ENCODE measurements at places on chromosomes 5 and 9.
A peak's percentile ranks its signal among the peaks of the same experiment; 100 is the strongest.

DNA sequence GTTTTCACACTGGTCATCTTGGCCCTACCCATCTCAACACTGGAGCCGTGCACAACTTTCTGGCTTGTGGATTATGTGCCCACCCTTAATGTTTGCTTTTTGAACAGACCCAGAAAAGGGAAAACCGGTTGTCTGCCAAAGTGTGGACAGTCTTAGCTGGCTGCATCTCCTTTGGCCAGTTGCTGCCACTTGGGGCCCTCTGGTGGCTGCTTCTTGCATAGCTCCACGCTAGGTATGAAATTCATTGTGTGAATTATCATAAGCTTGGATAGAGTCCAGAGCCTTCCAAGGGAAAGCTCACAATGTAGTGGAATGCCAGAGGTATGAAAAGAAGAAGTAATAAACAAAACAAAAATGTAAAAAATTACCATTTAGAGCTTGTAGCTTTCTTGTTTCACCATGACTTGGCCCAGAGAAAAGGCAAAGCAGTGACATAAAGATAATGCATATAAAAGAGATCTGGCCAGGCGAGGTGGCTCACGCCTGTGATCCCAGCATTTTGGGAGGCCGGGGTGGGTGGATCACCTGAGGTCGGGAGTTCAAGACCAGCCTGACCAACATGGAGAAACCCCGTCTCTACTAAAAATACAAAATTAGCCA lies 12.5 kb upstream of the SLC36A3 start:
- DNase-seq, result peak; percentile 22

DNA sequence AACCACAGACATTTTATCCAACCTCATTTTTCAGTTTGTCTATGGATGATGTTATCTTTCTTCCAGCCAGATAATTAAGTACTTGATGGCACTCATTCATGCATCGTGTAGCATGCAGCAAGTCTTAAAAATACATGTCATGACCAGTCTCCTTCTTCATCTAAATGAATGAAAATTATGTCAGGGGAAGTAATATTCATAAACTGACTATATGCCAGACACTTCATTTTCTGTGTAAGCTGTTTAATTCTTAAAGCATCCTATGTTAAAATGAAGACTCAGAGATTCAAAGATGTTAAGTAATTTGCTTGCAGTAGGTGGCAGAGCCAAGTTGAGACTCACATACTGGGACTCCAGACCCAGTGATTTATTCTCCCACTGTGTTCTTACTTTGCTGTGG lies 181.7 kb upstream of the CD180 start:
- DNase-seq, result no peak

- DNase-seq, result no peak
Measured at GRCh38 chr5:167050568-167051401, 1240.7 kb upstream of the WWC1 start.

- no peak for DNase-seq
Measured at GRCh38 chr5:151005950-151006576, 14.3 kb upstream of the GPX3 start.

DNA sequence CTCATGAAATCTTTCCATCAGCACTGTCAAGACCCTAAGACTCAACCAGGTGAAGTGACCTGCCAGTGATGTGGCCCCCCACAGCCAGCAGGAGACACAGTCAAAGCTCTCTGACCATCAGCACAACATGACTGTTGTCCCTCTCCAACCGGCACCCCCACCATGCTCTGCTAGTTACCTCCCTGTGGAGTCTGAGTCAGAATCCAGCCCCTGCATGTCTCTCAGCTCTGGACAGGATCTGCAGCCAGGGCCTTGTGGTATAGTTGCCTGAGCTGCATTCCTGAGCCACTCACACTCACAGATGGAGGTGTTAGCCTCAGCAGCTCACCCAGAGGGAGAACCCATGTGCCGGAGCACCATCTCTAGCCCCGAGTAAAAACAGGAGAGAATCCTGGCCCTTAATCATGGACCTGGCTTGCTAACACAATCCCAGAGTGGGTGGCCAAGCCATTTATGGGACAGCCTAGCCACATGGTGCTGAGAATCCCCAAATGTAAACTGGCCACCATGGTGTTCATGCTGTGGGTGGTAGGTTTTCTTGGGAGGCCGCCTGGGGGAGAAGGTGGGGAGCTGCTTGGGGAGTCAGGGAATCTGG lies 237.8 kb downstream of the PAPPA start:
- DNase-seq, result no peak

DNA sequence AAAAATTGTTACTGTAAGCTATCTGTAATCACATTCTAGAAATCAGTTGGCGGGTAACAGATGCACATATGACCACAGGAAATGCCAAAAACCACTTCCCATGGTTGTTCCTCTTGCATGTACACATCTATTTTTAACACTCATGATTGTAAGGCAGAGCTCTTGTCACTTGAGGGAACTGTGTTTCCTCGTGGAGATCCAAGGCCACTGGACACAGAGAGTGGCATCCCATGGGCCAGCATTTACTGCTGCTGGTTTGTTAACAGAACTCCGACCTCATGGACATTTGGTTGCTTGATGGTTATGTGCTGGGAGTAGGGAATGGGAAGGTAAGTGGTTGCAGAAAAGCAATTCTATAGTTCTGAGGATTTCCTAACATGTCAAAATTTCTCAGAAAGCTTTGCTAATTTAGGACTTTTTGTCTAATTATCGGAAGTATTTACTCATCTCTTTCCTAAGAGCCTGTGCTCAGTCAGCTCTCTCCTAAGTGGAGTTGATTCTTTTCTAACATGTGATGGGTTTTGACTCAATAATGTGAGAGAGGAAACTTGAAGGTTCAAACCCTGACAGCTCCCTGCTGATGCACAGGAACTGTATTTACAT lies 202.0 kb upstream of the NR3C1 start:
- no peak for DNase-seq

GRCh38 chr5:80797428-80798024 lies 142.7 kb upstream of the DHFR start:
- DNase-seq, result no peak

GRCh38 chr9:99811172-99811571 lies 10.5 kb upstream of the NR4A3 start:
- no peak for DNase-seq

DNA sequence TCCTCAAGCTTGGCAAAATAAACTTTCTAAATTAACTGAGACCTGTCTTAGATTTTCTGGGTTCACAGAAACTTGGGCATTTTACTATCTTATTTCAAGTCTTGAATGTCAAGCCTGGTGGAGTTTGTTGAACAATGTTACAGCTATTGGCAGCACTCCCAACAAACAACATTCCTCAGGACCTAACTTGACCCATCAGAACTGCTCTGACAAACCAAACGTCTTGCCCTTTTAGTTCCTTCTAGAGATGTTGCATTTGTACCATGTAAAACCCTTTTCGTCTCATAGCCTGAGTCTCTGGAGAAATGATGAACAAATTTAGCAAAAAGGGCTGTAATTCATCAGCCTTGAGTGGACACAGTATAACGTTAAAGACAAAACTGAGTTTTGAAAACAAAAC lies 51.1 kb downstream of the GNA14 start:
- DNase-seq, result no peak

DNA sequence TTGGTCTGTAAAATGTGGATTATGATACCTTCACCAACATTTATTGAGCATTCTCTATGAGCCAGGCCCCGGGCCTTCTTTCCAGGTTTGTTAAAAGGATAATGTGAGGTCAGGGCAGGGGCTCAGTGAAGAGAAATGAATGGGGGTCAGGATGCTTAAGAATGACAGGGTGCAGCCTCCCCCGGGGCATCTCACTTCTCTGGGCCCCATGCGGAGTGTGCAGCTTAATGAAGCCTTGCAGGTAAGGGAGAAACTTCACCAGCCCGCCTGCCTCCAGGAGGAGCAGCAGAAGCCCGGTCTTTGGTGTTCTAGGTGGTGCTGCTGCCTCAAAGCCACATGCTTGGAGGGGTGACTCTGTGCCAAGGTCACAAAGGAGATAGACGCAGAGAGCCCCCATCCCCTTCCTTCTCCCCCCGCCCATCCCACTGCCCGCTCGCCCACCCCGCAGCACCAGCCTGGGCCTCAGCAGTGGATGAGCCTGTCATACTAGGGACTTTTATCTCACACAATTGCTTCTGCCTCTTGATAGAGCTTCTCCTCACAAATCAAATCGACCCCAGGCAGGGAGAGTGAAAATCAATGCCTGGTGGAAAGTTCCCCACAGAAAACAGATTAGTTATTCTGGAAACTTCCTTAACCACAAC lies 244.8 kb downstream of the PBX3 start:
- no peak for DNase-seq

- no peak for DNase-seq
Measured at GRCh38 chr5:146209714-146210113, 6.3 kb downstream of the RBM27 start.

DNA sequence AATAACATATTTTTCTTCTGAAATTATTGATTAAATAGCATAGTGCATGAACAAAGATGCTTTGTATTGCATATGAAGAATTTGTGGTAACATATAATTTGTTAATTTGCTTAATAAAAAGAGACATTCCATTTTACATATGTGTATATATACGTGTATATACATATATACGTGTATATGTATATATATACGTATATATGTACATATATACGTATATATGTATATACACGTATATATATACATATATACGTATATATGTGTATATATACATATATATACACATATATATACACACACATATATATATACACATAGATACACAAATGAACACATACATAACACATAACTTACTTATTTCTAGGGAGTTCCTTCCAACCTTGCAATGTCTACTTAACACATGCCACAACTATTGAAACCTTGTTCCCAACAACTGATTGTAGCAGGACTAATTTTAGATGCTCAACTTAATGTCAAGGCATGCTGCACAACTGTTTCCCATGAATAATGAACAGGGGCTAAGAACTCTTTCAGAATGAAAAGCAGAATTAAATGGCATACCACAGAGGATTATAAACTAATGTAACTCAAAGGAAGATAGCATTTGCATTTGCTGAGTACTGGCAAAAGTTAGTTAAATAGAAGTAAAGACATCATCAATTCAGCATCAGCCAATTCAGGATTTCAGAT lies 17.4 kb downstream of the KIF24 start:
- no peak for DNase-seq

- DNase-seq, result no peak
Measured at GRCh38 chr9:93488244-93488643, 34.9 kb upstream of the FAM120AOS start.

GRCh38 chr5:143434261-143435209 lies 31.0 kb upstream of the NR3C1 start:
- DNase-seq, result peak; percentile 74

- DNase-seq, result no peak
Measured at GRCh38 chr5:172160506-172160905, 27.5 kb downstream of the STK10 start.

GRCh38 chr5:111134087-111134486 lies 41.9 kb downstream of the WDR36 start:
- no peak for DNase-seq

GRCh38 chr5:67147760-67148159 lies 48.8 kb downstream of the CD180 start:
- DNase-seq, result no peak

- no peak for DNase-seq
Measured at GRCh38 chr5:179963375-179963774, 55.7 kb upstream of the TBC1D9B start.

GRCh38 chr5:150227606-150228273 lies 37.9 kb downstream of the SLC6A7 start:
- DNase-seq, result no peak

DNA sequence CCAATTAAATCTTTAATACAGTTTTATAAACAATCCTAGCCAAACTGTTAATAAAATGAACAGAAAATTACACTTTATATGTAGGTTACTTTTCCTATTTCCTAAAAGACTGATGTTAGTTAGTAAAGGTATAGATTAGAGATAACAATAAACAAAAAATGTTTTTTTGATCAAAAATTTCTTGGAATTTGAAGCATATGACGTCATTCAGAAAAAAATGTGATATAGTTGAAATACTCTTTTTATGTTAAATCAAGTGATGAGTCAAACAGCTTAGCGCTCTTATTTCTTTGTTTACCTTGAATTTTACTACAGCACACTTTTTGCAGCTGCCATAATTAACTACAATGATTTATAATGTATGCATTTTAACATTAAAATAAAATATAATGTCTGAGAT lies 195.8 kb downstream of the SLC12A2 start:
- DNase-seq, result no peak

DNA sequence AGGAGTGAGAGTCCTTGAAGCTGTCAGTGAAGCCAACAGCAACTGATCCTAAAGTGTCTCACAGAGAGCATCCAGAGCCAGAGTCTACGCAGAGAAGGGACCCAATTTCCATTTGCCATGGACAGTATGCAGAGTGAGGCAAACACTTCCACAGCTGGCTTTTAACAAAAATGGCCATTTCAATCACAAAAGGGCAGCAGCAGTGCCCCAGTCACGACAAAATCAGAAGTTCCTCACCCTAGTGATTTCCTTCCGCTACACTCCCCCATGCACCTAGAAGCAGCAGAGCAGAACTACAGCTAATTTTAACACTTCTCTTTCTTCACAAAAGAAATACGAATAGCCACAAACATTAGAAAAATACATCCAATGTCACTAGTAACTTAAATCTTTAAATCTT lies 27.9 kb downstream of the FBXW11 start:
- no peak for DNase-seq

DNA sequence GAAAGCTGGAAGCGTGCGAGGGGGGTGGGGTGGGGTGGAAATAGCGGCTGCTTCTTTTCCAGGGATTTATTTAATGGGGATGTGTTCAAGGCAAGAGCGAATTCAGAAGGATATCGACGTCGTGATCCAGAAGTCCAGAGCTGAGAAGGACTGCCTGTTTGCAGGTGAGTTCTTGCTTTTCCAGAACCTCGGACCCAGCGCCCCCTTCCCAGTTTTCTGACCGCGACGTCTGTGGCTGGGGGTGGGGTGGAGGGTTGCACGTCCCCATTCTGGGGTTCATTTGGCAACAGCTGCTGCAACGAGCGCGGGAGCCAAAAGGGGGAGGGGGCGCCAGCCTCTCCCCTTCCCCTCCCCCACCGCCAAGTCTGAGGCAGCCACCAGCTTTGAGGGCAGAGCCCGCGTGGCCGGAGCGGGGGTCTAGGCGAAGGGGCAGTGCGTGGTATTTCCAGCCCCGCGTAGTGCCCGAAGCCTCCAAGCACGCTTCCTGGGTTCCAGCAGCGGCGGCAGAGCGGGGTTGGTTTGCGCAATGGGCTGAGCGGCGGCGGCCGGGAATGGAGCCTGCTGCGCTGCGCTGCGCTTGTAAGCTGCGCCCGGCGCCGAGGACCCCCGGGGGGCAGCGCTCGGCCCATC lies 701 bp downstream of the PARP8 start:
- no peak for DNase-seq

- no peak for DNase-seq
Measured at GRCh38 chr9:130911254-130912049, 14.8 kb upstream of the QRFP start.

DNA sequence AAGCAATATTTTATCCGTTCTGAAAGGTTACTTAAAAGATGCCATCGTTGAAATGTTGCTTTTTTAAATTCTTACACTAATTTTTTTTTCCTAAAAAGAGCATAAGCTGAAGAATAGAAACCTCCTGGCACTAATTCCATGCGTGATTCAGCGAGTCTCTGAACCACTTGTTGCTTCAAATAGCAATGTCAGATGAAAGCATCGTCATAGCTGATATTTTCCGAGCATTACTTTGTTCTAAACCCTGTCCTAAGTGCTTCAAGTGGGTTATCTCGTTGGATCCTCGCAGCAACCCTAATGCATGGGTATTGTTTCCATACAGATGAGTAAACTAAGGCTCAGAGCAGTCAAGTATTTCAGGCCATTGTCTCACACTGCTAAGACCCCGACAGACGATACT lies 79.7 kb downstream of the CDH6 start:
- no peak for DNase-seq

- DNase-seq, result no peak
Measured at GRCh38 chr5:81140441-81140840, 92.7 kb upstream of the CKMT2 start.

Data from CD4-positive, CD25-positive, alpha-beta regulatory T cell (primary cell).